ENCODE measurements at places on chromosomes 2 and 18.

GRCh38 chr2:134634054-134634753 lies 84.6 kb downstream of the TMEM163 start:
- no peak for DNase-seq

DNA sequence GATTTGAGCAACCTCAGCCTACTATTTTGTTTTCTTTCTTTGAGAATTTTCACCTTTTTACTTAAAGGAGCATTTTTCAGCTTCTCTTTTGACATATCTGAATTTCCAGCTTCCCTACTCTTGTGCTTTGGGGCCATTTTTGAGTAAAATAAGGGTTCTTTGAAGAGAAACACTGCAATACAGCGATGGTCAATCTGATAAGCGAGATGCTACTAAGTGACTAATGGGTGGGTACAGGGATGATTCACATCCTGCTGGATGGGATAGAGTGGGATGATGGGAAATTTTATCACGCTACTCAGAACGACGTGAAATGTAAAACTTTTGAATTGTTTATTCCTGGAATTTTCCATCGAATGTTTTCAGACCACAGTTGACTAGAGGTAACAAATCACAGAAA lies 211.5 kb downstream of the TMEM247 start:
- no peak for DNase-seq

DNA sequence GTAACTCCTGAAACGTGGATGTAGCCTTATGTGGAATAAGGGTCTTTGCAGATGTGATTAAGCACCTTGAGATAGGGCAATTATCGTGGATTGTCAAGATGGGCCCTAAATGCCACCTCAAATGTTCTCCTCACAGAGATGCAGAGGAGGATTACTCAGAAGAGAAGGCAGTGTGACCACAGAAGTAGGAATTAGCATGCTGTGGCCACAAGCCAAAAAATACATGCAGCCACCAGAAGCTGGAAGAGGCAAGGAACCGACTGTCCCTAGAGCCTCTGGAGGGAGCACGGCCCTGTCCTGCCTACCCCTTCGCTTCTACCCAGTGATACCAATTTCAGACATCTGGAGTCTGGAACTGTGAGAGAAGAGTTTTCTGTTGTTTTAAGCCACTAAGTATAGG lies 47.3 kb upstream of the MGAT5 start:
- no peak for DNase-seq

- no peak for DNase-seq
Observed at GRCh38 chr18:48713309-48713708, 174.5 kb downstream of the CTIF start.

DNA sequence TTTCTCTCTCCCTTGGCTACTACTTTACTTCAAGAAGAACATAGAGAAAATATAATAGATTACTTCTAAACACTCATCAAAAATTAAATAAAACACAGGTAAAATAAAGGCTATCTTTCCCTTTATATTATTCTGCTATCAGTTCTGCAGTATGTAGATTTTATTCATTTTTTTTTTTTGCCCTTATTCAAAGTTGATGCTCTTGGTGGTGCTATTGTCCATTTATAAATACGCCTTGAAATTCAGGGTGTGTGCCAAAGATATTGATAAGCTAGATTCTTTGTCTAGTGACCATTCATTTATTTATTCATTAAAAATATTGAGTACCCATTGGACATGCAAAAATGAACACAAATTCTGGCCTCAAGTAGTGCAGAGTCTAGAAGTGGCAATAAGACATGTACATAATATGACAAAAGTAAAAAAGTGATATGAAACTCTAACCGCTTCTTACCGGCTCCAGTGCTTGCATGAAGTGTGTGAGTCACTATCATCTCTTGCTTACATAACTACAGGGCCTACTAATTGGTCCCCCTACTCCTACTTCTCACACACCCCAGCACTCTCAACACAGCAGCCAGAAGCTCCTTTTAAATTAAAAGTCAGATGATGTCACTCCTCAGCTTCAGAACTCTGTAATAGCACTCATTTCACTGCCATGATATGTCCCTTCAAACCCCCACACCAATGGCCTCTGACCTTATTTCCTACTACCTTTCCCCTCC lies 208.3 kb upstream of the FANCL start:
- no peak for DNase-seq

GRCh38 chr18:59697236-59697932 lies at the start of gene CCBE1:
Gene CCBE1, minus strand, starts transcription at chr18:59697423.
- DNase-seq = no peak

GRCh38 chr18:78980777-78981380 lies 1.3 kb downstream of the SALL3 start:
- DNase-seq = no peak

DNA sequence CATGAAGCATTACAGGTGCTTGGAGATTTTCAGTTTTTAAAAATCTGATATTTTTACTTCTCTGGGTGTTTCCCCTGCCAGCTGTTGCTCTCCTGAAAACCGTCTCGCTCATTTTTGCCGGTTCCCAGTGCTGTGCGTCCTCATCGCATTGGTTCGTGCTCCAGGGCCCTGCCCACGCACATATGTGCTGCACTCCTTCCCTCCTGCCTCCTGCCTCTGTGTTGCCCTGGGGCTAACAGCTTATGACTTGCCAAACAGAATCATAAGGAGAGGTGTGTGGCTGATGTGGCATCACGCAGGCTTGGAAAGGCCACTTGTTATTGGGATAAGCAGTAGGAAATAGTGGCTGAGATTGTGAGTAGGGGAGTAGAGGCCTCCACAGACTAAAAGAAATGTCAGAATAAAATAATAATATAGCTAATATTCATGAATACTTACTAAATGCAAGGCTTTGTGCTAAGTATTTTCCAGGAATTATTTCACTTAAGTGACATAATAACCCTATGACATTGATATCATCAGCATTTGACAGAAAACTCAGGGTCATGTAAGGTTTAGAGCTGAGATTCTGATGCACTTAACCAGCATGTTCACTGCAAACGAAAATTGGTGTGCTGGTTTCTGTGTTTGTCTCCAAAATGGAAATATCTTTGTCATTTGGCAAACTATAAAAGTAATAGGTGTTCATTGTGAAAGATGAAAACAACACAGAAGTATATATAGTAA lies 53.5 kb downstream of the SLC4A1AP start:
- DNase-seq = no peak

DNA sequence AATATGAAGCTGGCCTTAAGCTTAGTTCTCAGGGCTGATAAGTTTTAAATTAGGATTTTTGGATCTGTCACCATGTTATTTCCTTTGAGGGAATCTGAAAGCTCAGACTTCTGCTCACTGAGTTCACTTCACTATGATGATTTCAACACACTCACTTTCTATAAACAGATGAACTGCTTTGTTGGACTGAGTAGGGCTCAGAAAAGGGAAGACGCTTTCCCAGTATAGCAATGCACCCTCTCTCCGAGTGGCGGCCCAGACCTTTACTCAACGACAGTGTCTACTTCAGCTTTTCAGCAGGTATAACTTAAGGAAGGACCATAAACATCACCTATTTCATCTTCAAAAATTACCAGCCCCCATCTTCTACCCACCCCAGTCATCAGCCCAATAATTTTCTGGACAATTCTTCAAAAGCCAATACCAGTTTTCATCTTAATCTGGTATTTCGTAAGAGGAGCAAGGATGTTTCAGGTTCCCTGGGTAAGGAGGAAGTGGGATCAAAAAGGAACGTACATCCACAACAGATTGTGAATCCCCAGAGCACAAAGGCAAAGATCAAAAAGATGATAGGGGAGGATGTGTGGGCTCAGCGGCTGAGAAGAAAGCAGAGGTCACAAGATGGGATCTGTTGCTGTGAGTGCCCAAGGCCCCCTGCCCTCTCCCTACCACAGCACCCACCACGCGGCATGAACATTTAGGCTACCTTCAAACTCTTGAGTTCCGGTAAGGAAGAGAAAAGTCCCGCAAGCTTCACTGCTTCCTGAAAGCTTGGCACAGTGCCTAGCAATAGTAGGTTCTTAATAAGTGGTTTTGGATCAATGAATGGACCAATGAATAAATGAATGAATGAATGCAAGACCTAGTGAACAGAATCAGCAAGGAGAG lies 41.9 kb downstream of the LPIN2 start:
- DNase-seq = no peak

DNA sequence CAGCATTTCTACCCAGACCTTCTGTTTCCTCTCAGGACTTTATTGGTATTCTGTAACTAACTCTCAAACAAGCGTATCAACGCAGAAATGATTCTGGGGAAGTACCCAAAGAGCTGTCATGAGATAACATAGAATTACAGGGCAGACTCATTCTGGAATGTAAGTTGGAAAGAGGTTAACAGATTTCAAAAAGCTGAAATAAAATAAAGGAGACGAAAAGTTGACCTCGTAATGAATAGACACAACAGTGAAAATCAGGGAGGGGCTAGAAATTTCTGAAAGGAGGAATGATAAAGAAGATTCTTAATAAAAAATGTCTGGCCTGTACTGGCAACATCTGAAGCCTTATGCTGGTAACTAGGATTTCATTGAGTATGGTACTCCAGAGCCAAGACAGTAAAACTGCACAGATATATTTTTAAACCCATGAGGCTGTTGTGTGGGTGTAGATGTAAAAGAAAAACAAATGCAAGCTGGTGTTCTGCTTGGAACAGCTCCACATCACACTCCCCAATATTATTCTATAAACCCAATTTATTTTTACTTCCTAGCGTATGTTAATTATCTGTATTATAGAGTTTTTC lies 23.9 kb downstream of the RBMS1 start:
- DNase-seq = no peak

GRCh38 chr18:63844254-63844653 lies 43.3 kb upstream of the SERPINB2 start:
- DNase-seq = no peak

- no peak for DNase-seq
Observed at GRCh38 chr2:174395969-174396630, 570 bp downstream of the SCRN3 start.

GRCh38 chr2:20933714-20934113 lies 110.2 kb downstream of the APOB start:
- DNase-seq = no peak

DNA sequence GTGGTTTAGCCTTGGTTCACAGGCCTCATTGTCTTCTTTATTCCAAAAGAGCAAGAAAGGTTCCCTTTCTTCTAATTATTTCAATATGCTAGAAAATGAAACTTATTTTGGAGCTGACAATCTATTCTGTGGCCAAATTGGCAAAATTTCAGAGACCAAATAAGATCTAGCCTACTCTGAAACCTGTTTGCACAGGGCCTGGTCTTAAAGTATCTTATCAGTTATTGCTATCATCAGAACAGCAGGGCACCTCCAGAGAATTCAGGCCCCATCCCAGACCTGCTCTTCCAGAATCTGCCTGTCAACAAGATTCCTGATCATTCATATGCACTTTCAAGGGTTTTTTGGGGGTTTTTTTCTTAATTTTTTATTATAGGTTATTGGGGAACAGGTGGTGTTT lies 198.7 kb downstream of the ANAPC1 start:
- DNase-seq = no peak

DNA sequence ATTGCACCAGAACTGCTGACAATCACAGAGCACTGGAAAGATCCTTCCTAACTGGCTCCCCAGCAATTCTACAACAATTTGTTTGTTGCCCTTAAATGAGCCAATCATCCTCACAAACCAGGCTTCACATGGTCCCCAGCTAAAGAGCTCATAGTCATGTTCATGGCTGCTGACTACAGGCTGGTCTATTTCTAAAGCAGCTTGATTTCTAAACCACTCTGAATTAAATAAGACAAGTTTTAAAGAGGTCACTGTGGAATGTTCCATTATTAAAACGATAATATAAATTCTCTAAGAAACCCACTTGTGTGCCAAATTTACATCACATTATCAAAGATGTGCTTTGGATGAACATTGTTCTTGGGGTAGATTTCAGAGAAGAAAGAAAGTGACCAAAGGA lies 110.7 kb downstream of the COPS8 start:
- no peak for DNase-seq

GRCh38 chr2:60652832-60653340 lies 99.4 kb upstream of the BCL11A start:
- DNase-seq = no peak

- no peak for DNase-seq
Observed at GRCh38 chr2:136022396-136023146, 37.1 kb upstream of the DARS1 start.

- DNase-seq = no peak
Observed at GRCh38 chr2:26530696-26531095, 52.8 kb upstream of the OTOF start.

DNA sequence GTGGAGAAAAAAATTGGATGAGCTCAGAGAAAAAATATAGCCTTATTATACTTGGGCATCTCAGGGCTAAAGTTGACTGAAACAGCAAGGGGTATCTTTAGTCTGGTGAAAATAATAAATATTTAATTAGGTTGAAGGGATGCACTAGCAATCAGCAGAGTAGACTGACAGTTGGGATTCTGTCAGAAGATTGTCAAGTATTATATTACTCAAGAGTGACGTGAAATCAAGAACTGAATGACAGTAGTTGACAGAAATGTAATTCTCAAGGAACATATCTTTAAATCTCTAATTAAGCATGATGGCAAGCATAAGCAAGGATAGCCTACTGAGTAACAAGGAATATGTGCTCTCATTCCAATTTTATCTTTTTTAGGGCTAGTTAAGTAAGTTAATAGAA lies 1301.1 kb downstream of the DSC3 start:
- no peak for DNase-seq

DNA sequence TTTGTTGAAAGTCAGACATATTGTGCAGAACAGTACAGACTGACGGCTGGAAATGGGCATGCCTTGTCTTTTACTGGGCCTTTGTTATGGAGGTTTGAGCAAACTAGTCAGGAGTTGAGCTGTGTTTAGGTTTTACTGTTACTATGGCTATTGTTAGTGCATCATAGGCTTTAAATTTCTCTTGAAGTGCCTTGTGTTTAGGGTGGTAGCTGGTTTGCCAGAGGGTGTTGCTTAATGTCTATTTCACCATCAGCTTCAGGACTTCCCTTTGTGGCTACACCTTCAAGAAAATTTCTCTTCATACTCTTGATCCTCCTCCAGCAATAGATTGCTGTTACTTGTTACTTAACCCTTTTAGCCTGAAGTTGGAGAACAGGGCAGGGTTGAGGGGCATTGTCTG lies 104.6 kb downstream of the CAPN13 start:
- no peak for DNase-seq

- no peak for DNase-seq
Observed at GRCh38 chr18:12779456-12779855, 76.6 kb downstream of the PSMG2 start.

DNA sequence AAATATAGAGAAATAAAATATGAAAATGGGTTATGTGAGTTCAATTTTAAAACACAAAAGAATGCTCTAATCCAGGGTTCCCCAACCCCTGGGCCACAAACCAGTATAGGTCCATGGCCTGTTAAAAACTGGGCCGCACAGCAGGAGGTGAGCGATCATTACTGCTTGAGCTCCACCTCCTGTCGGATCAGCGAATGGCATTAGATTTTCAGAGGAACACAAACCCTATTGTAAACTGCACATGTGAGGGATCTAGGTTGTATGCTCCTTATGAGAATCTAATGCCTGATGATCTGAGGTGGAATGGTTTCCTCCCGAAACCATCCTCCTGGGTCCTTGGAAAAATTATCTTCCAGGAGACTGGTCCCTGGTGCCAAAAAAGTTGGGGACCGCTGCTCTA lies 34.7 kb downstream of the TTR start:
- no peak for DNase-seq

- DNase-seq = no peak
Observed at GRCh38 chr18:76493213-76494161, 1.6 kb downstream of the ZNF516 start.

Measured in stimulated activated CD8-positive, alpha-beta memory T cell treated with anti-CD3 and anti-CD28 coated beads, Interleukin-2, amount 100 ng/mL, for 1 hour (primary cell).